ENCODE measurements at places on chromosomes 3 and 15.

GRCh38 chr15:100602823-100603393 lies 519 bp downstream of the ASB7 start:
- DNase-seq, result peak; percentile 37

DNA sequence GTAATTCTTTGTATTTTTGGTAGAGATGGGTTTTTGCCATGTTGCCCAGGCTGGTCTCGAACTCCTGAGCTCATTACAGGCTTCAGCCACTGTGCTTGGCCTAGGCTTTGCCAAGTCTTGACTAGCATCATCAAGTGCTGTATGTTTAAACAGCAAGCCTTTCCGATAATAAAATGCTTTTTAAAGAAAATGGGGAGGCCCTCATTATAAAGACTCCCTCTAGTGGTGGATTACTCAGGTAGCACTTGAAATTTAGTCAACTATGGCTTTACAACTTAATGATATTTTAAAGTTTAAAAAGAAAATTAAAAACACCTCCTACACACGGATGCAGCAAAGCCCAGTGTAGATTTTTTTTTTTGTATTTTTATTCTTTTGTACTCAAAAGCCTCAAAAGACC lies 213.6 kb downstream of the GAP43 start:
- DNase-seq, result no peak

- DNase-seq, result no peak
These were observed 405.9 kb downstream of the ROBO1 start for GRCh38 chr3:79361748-79362378.

- no peak for DNase-seq
These were observed 134.4 kb upstream of the DAZL start for GRCh38 chr3:16739541-16740105.

DNA sequence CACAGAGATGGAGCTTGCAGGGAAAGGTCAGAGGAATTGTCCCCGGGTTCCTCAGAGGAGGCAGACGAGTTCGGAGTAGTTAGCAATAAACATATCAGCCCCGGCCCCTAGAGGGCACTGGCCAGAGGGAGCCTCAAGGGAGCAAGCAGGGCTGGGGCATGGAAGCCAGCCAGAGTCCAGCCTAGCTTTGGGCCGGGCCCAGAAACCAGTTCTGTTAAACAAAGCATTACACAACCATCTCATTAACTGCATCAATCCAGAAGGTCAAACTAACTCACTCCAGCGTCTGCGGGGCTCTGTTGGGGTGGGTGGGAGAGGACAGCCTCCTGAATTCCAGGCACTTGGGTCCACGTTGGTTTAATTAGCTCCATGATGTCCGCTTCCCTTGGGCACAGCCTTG lies 41.0 kb upstream of the IREB2 start:
- no peak for DNase-seq

GRCh38 chr3:180306691-180307090 lies 270.0 kb upstream of the PEX5L start:
- no peak for DNase-seq

- DNase-seq, result no peak
These were observed 86.3 kb downstream of the PDZRN3 start for GRCh38 chr3:73538486-73538885.

- no peak for DNase-seq
These were observed 266.5 kb upstream of the CADM2 start for GRCh38 chr3:84692261-84692660.

Data from stimulated activated naive CD4-positive, alpha-beta T cell treated with Interleukin-2 at 50 U/mL for 16 hours (primary cell).